CD4-positive, alpha-beta T cell treated with Interleukin-10 for 1 hour (primary cell): ENCODE measurements at places on chromosomes 3 and 15.

DNA sequence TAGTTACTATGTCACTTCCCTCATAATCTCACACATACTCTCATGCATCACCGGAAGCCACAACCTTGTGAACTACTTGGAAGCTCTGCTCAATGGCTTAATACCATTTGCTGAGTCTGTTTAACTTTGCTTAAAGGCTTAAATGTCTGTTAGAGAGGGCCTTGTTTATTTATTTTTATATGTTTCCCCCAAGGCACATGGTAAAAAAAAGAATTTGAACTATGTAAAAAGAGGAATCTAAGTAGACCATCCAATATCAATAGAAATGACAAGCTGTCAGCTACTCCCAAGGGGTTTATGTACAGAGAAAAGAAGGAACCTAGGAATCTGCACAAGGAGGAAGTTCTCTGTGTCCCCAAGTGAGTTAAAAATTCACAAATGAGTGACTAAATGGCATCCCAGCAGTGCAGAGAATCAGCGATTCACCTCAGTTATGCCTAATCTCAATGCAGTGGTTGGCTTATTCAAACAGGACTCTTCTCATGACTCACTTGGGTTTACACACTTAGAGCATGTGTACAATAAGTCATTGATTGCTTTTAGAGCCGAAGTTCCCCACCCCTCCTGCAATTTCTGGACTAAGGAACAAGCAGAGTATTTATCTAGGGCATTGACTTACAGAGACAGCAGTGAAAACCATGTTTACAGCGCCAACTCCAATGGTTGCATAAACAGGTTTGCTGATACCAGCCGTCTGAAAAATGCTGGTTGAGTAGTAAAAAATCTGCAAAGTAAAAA lies 24.4 kb downstream of the SLC2A2 start:
- no peak for DNase-seq

DNA sequence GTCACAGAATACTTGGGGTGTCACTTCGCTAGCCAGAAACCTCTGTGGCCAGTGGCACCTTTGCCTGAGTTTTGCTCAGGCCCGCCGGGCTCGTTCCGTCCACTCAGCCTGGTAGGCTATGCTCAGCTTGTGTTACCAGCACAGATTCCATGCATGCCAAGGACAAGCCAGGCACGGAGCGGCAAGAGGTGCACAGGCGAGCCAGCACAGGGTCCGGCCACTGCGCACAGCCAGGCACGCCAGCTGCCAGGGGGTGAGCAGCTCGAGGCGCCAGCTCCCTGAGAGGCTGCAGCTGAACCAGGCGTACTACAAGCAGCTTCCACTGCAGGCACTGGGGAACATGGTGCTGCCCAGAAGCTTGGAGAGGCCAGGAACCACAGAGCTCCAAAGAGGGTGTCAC lies 14.7 kb downstream of the PCYT1A start:
- DNase-seq: no peak

DNA sequence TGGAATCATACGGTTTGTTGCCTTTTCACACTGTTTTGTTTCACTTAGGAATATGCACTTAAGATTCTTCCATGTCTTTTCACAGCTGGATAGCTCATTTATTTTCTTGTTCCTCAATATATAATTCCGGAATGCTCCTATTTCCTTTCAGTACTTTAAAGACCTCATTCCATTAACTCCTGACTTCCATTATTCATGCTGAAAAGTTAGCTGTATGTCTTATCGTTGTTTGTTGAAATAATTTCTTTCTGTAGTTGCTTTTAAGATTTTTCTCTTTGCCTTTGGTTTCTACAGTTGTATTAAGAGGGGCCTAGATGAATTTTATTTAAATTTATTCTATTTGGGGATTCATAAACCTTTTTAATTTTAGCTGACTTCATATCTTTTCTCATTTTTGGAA lies 122.2 kb downstream of the ANXA2 start:
- DNase-seq: no peak

- no peak for DNase-seq
These were observed 2.4 kb downstream of the ANPEP start for GRCh38 chr15:89812011-89812846.

DNA sequence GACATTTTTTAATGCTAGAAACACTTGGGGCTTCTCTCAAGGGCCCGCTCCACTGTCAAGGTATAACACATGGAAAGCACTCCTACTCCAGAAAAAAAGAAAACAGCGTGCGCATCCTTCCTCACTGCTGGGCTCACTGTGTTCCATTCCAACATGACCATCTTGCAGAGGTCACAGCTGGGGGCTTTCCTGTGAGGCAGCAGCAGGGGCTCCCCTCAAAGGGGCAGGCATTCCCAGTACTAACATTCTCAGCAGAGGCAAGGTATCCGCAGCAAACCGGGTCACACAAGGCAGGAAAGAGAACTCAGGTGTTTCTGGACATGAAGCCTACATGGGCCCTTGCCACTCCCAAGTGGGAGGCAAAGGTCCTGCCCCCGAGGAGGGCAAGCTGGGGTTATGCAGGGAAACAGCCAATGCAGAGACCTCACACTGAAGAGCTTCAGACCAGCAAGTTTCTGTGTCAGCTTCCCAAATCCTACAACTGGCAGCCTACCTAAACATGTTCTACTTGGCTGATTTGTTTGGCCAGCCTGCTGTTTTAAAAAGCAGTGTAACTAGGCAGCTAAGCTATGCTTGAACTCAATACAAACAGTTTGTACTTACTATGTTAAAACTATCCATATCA lies 6.4 kb downstream of the BDH1 start:
- DNase-seq: no peak

DNA sequence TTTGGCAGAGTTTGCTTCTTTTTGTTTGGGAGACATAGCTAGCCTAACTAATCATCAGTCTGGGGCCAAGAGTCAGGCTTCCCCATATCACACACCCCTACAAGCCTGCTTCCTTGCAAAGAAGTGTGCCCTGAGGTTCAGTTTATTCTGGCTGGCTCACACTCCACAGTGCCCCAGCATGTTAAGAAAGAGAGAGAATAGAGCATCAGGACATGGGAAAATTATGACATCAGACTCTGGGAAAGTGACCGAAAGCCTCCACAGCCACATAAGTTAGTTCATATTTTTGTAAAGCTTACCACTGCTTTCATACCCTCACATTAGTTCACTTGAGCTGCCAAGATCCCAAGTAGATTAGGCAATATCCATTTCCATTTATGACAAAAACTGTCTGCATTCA lies 63.0 kb upstream of the CFAP161 start:
- no peak for DNase-seq

DNA sequence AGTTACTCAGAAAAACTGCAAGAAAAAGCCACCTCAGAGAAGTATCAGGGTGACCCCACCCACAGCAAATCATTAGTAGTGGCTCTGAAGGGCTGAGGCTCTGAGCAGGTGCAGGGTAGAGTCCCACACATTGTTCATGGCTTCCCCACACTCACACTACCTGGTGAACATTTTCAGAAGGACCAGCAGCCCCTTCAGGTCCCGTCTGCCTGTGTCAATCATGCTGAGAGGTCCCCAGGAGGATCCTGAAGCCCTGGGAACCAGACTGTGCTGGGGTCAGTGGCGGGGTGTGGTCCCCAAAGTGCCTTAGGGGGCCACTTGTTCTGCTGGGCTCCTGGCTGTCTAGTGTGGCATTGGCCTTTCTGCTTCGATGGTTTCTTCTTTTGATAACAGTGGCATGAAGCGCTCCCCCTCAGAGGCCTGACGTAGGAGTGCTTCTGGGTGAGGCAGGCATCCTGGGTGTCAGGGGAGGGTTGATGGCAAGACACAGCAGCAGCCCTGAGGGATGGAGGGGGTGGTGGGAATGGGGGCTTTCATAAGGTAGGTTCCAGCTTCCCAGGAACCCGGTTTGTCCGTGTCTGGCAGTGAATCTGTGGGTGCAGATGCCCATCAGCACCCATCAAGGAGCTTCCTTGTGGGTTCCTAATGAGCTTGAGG lies 19.0 kb upstream of the FANCD2 start:
- DNase-seq: no peak

- no peak for DNase-seq
These were observed 112.8 kb upstream of the CGNL1 start for GRCh38 chr15:57263520-57263919.

- DNase-seq: no peak
These were observed 605.4 kb upstream of the NR2F2 start for GRCh38 chr15:95724908-95725633.
